ENCODE measurements at places on chromosomes 12 and 14.

GRCh38 chr12:129927316-129927900 lies 23.6 kb upstream of the TMEM132D start:
- no peak for DNase-seq

GRCh38 chr14:76396714-76397187 lies 20.8 kb downstream of the ESRRB start:
- DNase-seq, result no peak

- no peak for DNase-seq
These were observed 146.8 kb upstream of the C14orf180 start for GRCh38 chr14:104432611-104433231.

GRCh38 chr12:114767906-114768722 lies 84.1 kb upstream of the TBX3 start:
- DNase-seq, result no peak

GRCh38 chr12:131782061-131782460 lies 46.1 kb upstream of the MMP17 start:
- no peak for DNase-seq

DNA sequence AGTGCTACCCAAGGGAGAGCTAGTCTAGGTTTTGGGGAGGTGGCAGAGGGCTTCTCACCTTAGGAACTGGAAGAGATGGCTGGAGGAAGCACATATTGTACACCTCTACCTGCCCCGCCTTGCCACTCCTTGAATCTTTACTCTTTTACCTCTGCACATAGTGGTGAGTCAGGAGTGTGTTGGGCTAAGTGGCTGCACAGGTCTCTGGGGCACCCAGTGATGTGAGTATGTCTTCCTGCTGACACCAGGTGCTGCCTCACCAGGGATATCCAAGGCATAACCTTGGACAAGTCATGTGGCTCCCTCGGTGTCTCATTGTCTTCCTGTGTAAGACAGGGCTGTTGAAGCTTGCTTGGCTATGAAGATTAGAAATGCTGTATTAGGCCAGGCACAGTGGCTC lies 19.8 kb upstream of the CABP1 start:
- DNase-seq, result no peak

GRCh38 chr12:99250091-99250490 lies 397.5 kb upstream of the GARIN6 start:
- DNase-seq, result no peak

GRCh38 chr12:30934811-30935210 lies 8.3 kb downstream of the TSPAN11 start:
- no peak for DNase-seq
